ENCODE measurements at places on chromosomes 11 and 22. TPM values are rescaled to one million over a fixed set of nuclear protein-coding genes. Genes with fewer than 3 reads are reported as not detected.

Gene SCN4B
- total RNA-seq: 0.67 TPM

Gene POU2AF3
- total RNA-seq: 0.65 TPM

Gene SLC25A17
- total RNA-seq: 7.3 TPM

Gene MS4A4E
- 0.23 TPM for total RNA-seq

Gene RGL4
- total RNA-seq: 6.2 TPM
